Amniotic stem cell (primary cell): ENCODE measurements at places on chromosomes 1 and 21.

DNA sequence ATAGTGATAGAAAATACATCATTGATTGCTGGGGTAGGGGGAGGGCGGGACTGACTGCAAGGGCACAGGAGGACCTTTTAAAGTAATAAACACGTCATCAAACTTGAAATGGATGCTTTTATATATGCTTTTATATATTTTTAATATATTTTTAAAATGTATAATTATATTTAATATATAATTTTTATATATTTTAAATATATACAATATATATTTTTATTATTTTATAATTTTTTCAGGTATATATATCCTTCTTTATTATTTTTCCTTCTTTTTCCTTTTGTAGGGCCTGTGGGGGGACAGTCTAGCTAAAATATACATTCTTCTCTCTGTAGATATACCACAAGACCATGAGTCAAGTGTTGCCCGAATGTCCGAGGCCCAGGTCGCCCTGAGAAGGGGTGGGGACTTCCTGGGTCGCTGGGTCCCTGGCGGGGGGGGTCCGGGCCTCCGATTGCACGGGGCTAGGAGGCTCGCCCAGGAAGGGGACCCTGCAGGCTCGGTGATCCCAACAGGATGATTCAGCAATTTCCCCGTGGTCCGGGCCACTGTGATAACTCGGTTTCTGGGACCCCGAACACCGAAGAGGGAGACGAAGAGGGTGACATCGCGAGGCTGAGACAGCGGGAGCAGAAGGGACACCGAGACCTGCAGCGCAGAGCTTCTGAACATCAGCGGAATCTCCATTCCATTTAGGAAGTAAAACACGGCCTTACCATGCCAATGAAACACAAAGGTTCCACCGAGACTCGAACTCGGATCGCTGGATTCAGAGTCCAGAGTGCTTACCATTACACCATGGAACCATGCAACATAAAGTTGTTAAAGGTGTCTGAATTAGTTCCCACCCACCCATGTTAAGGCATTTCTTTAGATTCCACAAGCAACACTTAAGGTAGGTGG, 112.5 kb upstream of the NBPF11 start:
- no peak for DNase-seq

DNA sequence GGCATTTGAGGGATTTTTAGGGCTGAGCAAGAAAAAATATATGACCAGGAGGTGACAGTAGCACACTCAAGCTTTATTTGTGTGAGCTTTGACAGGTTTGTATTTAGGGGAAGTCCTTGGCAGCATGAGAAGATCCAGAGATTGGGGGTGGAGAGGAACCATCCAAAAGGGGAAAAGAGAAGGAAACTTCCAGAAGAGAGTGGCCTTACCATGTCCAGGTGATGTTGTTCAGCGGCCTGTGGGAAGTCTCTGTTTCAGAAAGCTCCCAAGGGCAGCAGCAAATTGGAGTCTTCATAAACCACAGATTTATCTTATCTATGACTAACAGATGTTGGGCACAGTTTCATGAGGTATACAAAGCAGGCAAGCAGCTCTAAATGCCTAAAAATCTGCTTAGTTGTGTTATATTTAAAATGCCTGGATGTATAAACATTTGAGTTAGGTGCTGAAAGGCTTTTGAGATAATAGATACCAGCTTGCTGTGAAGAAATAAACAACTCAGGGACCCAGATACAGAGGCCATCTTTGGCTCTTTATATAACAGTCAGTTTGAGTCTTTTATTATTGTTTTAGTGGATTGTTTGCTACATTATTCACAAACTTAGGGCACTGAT, 21.2 kb upstream of the ADAR start:
- DNase-seq, result no peak

DNA sequence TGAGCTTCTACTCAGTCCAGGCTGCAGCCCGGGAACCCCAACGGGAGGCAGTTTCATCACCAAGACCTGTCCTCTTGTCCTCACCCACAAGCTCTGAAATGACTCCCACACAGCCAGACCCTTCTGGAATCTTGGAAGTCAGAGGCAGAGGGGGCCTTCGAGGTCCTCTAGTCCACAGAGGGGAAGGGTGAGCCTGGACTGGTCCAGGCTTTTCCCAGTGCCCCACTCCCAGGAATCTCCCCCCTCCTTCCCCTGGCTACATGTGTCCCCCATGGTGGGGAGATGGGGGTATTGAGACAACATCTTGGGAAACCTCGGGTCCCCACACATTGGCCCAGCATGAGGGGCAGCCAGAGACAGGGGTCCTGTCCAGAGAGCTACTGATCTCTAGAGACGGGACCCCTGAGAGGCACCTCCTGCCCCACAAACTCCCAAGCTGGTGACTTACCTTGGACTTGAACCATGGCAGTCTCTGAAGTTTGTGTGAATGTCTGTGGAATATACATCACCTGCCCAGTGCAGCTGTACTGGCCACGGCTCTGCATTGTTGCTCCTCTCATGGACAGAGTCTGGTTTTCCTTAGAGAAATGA, 19.4 kb upstream of the SLAMF9 start:
- DNase-seq, result no peak

GRCh38 chr21:33539616-33540015, 2.3 kb downstream of the GART start:
- DNase-seq, result no peak

DNA sequence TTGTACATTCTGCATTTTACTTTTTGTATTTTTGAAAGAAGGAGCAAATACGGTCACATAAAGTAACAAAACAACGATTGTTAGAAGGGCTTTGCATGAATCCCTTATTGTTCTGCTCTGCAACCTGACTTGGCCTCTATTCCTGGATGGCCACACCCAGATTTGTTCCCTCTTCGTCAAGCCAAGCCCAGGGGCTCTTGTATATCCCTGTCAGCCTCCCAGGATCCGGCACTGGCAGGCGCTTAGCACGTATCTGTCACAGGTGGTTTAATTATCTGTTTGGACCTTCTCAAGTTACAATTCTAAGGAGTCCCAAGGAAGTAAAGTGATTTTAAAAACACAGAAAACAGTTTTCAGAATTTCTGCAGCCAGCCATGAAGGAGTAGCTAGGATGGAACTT, 28.0 kb downstream of the CRYAA start:
- DNase-seq, result no peak

DNA sequence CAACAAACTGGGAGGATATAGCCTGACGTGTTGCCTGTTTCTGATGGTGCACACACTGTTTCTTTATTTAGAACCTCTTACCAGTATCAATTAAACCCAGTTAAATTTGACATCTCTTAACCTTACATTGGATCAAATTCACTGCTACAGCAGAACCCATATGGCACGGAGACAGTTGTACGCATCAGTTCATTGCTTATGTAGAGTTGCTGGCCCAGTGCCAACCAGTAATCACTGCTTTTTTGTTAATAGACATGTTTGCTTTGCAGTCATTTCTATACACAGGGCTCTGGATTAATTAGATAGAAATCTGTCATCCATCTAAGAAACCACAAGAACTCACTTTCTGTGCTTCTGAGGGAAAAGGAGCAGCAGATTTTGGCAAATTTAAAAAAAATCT, 154.0 kb downstream of the RWDD3 start:
- no peak for DNase-seq

DNA sequence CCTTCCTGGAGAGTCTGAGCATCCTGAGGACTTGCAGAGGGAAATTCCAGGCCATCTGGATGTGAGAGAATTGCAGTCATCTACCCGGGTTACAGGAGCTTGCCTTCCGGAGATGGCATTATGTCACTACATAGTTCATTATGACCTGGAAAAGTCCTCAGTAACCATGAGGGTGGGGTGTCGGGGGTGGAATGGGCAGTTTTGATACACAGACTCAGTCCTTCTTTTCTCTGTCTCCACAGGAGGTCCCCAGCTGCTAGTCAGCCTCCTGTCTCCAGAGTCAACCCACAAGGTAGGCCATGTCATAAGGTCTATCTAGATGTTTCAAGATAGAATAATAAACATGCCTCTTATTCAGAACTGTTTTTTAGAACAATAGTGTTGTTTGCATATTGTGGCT, 268.2 kb upstream of the SGIP1 start:
- no peak for DNase-seq

DNA sequence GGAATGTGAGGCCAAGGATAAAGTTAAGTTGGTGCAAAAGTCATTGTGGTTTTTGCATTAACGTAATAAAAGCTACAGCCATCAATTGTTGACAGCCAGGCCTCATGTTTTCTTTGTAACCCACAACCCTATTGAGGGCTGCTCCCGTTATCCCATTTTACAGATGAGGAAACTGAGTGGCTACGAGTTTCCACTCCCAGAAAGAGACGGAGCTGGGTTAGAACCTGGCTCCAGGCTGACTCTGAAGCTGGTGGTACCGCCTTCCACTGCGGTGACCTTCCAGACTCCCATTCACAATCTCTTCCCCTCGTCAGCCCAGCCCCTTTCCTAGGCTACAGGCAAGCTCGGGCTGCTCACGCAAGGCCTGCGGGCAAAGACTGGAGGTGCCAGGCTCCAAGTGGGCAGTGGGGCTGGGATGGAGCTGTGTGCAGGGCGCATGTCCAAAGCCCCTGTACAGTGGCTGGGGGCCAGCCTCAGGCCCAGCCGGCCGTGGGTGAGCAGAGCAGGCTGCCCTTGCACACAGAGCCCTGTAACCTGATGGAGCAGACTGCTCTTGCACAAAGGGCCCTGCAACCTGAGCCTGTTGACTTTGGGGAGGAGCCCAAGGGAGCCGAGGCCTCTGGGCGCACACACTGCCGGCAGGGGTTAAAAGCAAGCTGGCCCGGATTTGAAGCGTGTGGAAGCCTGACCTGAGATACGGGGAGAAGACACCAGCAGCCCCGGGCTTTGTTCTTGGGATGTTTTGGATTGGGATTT, 97.4 kb upstream of the TMPRSS2 start:
- DNase-seq, result no peak

DNA sequence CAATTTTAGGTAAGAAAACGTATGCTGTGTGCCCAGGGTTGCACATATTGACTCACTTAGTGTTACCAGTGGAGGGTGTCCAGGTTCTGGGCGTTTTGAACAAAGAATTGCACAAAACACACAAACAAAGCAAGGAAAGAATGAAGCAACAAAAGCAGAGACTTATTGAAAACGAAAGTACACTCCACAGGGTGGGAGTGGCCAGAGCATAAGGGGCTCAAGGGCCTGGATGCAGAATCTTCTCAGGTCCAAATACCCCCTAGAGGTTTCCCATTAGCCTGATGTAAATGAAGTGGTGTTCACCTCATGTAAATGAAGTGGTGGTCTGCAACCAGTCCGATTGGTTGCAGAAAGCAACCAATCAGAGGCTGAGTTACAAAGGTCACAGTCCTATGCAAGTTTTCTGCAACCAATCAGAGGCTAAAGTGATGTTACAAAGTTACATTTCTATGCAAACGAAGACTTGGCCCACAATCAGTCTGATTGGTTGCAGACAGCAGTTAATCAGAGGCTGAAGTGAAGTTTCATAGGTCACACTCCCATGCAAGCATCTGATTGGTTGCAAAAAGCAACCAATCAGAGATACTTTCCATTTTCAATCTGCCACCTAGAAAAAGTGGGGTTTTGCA, 228.3 kb downstream of the ST6GALNAC3 start:
- DNase-seq, result no peak

DNA sequence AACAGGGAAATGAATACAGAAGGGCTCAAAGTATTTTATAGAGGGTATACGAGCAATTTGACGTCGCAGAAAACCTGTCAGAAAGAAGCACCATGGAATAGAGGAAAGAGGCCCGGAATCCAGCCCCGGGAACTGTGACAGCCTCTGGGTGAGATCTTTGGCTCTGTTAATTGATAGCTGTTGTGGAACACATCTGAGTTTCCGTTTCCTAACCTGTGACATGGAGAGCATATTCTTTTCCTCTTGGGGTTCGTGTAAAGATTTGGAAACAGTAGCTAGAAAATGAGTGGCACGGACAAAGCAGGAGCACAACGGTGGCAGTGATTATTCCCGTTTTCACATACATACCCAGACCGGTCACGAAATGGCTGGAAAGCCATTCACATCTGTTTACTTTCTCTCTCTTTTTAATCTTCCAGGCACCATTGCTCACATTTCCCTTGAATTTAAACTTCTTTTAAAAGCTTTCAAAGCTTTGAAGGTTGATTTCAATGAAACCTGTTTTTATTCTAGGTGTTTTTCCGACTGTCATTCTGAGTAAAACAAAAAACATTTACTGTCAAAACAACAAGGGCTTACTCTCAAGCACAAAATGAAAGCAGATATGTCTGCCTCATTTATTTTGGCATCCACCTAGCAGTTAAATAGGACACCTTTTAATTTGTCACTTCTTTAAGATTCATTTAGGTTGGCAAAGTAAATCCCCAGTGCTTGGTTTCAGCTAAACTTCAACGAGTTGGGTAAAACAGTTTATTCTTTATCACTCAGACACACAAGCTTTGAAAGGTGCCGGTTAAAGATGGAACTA, 26.7 kb upstream of the C8B start:
- no peak for DNase-seq

GRCh38 chr1:29437946-29438345, 201.6 kb downstream of the PTPRU start:
- no peak for DNase-seq

- no peak for DNase-seq
Measured at GRCh38 chr1:6005276-6005917, 13.2 kb upstream of the NPHP4 start.

DNA sequence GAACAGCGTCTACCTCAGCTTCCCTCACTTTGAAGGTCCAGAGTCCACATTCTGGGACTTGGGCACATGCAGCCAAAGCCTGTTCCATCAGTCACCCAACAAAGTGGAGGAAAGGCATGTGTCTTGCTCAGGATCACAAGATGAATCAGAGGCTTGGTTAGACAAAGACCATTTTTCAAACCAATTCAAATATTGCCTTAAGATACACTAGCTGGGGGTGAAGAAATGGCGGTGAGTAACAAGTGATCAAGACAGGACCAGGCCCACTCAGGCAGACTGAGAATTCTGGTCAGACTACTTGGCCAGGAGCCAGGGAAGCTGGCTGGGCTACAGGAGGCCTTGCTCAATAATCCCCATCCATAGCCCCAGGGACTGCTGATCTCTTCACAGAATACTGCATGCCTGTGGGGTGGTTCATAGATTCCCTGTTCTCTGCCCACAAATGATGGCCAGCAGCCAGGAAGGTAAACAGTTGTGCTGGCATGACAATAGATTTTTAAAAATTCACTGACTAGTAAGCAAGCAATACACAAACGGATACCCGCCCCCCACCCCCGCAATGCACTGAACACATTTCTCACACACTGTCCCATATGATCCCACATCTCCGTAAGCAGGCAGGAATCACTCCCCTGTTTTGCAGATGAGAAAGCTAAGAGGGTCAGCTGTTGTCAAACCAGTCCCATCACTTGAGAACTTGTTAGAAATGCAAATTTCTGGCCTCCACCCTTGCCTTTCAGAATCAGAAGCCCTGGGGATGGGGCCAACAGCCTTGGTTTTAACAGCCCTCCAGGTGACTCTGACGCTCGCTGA, 27.2 kb downstream of the ERI3 start:
- peak; percentile 99 for DNase-seq

DNA sequence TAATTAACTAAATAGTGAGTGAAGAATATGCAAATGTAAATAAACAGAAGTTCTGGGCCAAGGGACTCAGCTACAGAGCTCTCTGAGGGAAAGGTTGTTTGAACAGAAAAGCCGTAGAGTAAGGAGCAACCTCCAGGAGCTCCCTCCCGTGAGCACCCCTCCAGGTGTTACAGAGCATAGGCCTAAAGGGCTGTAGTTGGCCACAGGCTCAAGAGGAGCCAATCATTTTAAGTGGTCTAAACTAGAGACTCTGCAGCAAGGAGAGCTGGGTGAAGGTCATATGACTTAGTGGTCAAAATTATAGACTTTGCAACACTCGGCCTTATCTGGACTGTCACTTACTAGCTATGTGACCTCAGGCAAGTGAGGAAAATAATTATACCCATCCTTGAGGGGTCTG, 19.1 kb upstream of the RXRG start:
- no peak for DNase-seq

- no peak for DNase-seq
Measured at GRCh38 chr1:155086128-155086741, 7.6 kb downstream of the EFNA3 start.

- DNase-seq, result no peak
Measured at GRCh38 chr1:30760596-30761324, 3.2 kb upstream of the LAPTM5 start.
